ENCODE measurements at places on chromosomes 6 and 20.

- no peak for DNase-seq
These were observed 192.2 kb downstream of the RFPL4B start for GRCh38 chr6:112539355-112539754.

DNA sequence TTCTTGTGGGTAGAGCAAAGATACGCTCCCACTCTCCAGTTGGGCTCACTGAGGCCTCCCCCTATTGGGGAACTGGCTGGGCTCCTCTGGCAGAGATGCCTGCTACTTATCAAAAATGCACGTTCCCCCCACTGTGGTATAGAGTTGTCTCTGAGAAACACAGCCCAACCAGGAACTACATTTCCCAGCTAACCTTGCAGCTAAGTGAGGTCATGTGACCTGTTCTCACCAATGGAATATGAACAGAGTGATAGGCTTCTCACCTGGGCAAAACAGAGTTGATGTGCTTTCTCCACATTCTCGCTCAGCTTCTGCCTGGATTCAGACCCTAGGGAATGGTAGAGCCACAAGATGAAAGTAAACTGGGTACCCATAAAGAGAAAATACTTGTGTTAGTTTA, 49.1 kb upstream of the PTPRT start:
- no peak for DNase-seq

DNA sequence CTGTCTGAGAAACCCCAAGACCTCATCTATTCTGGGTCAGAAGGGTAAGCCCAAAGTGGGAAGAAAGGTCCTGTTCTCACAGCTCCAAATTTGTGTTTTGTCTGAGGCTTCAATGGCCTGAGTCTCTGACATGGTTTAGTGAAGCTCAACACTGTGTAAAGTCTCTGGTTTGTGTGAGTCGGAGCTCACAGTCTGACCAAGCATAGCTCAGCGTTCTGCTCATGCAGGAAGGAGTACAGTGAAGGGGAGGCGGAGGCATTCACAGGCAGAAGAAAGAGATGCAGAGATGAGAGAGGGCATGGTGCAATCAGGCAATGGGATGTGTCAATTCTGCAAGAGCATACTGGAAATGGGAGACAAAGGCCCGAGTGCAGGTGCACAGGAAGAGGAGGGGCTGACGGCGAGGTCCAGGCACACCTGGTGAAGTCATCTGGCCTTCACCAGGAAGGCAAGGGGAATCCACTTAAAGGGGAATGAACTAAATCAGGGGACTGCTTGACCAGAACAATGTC, 463.0 kb upstream of the AGPAT4 start:
- DNase-seq = no peak

DNA sequence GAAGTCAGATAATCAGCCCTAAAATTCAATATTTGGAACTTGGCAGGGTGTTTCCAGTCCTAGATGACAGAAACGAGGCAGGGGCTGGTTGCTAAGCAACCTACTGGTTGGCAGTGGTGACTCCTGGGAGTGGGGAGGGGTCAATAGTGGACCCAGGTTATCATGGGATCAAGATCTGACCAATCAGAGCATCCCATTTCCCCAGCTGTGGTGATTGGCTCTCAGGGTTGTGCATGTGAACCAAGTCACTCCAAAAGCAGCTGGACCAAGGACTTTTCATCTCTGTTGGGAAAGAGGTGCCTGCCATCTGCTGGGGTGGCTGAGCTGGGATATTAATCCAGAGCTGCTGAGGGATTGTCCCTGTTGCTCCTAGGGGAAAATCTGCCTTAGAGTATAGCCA, 253.4 kb downstream of the PREX1 start:
- DNase-seq = no peak

DNA sequence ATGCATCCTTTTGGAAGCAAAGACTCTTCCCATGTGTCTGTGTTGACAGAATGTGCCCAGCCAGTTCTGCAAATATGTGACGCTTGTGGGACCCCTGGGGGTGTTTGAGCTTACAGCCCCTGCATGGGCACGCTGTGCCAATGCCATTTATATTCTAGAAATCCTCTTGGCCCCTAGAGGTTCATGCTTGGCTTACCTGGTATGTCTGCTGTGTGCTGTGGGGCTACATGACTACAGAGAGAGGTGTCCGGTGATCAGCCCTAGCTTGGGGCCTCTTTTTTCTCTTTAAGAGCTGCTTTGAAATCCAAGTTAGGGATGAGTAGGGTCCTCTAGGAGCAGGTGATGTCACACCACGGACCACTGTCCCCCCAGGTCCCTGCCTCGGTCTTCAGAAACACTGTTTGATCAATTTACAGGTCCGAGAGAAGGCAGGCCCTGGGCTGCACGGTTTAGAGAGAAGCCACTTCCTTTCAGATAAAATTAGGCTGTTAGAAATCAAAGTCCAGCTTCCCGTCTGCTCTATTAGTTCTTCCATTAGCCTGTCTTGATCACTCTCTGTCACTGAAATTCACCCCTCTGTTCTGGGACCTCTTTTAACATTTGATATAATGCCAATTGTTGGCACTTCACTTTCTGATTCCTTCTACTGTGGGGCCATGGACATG, 26.5 kb downstream of the BCAS4 start:
- no peak for DNase-seq

DNA sequence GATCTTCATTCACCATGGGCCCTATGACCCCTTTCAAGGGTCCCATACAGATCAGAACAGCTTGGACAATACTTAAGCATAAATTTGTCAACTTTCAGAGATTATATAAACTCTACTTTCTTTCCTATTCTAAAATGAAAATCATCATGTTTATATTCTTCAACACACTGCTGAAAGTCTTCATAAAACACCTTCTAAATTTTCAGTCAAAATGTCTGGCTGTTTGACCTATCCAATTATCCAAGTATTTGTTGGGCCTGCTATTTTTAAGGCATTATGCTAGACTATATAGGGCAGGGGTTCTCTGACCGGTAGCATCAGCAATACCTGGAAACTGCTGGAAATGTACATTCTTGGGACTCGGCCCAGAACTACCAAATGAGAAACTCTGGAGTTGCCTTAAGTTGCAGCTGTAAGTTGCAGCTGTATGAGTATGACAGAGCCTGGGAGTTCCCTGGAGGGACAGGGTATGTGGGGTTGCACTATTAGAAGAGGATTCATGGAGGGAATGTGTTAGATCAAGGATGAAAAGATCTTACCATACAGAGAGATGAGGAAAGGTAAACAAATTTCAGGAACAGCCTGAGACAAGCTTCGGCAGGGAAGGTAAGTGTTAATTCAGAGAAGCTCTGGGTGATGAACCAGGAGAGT, 293.0 kb downstream of the ADGB start:
- no peak for DNase-seq

DNA sequence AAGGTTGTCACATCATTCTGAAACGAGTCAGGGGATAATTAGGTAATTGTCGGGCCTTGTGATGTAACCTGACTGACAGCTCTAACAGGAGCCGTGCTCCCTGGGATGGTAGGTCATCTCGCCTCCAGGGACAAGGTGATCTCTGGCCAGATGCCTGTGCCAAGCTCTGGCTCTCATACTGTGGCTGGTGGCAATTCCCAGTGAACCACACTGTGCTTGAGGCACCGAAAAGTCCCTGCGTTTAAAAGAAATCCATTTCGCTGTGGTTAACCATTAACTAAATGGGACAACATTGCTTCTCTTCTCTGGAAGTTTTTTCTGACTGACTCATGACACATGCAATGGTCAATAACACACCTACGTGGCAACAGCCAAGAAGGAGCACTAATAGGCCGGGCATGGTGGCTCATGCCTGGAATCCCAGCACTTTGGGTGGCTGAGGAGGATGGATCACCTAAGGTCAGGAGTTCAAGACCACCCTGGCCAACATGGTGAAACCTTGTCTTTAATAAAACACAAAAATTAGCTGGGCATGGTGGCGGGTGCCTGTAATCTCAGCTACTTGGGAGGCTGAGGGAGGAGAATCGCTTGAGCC, 669.2 kb downstream of the PRKN start:
- no peak for DNase-seq

DNA sequence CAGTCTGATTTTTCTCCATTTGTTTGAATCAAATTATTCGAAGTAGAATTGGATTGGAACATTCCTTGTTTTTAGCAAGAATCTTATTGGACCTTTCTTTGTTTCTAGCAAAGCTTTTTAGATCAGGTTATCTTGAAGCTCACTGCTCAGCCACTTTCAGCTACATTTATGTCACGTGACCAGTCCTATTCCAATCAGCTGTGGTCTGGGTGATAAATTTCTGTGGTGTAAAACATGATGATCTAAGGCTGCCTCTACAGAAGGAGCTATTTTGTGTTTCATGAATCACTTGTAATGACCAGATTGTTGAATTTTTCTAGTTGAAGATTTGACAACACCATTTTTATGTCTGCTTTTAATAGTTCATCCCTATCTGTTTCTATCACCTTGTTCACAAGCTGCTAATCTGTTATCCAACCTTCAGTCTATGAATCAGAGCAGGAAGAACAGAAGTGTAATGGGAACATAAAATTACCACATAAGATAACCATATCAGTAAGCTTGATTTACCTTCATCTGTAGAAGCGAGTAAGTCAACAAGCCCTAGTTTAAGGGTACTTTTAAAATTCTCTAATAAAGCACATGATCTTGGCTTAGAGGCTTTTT, 101.0 kb upstream of the MAP3K7 start:
- DNase-seq = no peak

DNA sequence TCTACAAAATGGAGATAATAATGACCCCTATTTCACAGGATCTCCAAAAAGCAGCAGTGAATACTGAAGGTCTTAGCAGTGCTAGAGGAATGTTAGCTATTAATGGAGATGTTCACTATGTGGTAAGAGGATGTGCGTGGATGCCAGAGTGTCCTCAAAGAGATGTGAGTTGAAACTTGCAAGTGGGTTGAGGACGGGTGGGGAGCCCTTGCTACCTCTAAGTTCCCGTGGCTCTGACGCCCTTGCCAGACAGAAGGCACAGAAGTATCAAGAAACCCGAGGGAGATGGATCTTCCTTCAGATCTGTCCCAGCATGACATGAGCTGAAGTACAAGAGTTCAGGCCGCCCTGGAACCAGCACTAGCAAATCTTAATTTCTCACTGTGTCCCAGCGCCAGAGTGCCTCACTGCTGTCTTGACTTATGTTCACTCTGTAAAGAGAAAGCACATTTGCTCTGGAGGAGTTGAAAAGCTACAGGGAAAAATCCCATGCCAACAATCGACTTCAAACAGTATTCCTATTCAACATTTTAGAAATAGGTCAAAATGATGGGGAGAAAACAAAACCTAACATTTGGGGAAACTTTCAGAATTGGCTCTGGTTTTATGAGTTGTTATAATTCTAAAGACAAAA, 59.5 kb downstream of the FYN start:
- DNase-seq = no peak

DNA sequence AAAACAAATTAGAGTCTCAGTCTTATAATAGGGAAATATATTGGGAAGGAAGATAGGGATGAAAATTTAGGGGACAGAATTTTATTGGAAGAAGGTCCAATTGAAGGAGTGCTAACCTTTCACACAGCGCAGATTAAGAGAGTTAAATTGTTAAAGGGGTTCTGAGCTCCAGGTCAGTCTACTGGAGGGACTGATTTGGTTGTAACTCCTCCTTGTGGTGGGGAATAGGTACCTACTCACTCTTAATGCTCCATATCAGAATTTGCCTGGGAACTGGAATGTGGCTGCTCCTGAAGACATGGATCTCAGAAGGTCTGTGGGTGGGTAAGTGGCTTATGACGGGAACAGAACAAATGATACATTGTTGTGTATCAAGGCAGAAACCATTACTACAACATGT, 143.5 kb downstream of the FLRT3 start:
- no peak for DNase-seq

All from amygdala (tissue), 56 donors.